Progenitor cell of endocrine pancreas (in vitro differentiated cells): ENCODE measurements at places on chromosomes 12 and 14. TPM values are rescaled to one million over a fixed set of nuclear protein-coding genes. Genes with fewer than 3 reads are reported as not detected.

DNA sequence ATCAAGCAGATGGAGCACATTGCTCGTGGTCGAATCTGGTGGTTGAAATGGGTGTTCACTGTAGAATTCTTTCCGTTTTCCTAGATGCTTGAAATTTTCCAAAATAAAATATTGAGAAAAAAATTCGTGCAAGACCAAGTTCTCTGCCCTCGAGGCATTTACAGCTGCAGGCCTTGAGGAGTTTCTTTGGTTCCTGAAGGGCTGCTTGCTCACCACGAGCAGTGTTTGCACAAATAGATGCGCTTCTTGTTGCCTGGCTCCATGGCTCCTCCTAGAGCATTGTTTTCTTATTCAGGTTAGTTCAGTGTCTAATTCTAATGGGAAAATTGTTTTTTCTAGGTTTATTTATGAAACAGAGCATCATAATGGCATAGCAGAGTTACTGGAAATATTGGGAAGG is 74.5 kb upstream of the DYNC1H1 start:
- no peaks in the 10 kb centered on the region for H3K4me1 ChIP-seq
- DNase-seq, result no peak

- H3K4me3 ChIP-seq, result no peak overlapping the region
- no peak for DNase-seq
- no peaks in the 10 kb centered on the region for H3K4me1 ChIP-seq
Observed at GRCh38 chr12:1930803-1931597, 12.5 kb upstream of the CACNA2D4 start.

GRCh38 chr14:56878766-56879165 is 68.5 kb upstream of the OTX2 start:
- H3K36me3 ChIP-seq, result no peaks in the 10 kb centered on the region
- H3K4me3 ChIP-seq, result no peak overlapping the region
- peaks cover 24% of the 10 kb centered on the region for H3K27me3 ChIP-seq
- no peaks in the 10 kb centered on the region for H3K4me1 ChIP-seq
- no peak for DNase-seq

GRCh38 chr12:132196038-132196872 is 52.0 kb downstream of the NOC4L start:
- no peak for DNase-seq
- no peak overlapping the region for H3K4me3 ChIP-seq
- H3K27me3 ChIP-seq, result peaks cover 51% of the 10 kb centered on the region

- DNase-seq, result no peak
- no peaks in the 10 kb centered on the region for H3K36me3 ChIP-seq
- peaks cover 27% of the 10 kb centered on the region for H3K4me1 ChIP-seq
- no peak overlapping the region for H3K27ac ChIP-seq
Observed at GRCh38 chr14:54623279-54624004, 56.5 kb downstream of the SAMD4A start.

- H3K36me3 ChIP-seq, result no peaks in the 10 kb centered on the region
- no peak overlapping the region for H3K4me3 ChIP-seq
- no peak overlapping the region for H3K27ac ChIP-seq
- H3K27me3 ChIP-seq, result no peaks in the 10 kb centered on the region
- no peaks in the 10 kb centered on the region for H3K4me1 ChIP-seq
Observed at GRCh38 chr14:23865502-23865901, 88.1 kb upstream of the DHRS4 start.

- H3K27me3 ChIP-seq, result peaks cover 48% of the 10 kb centered on the region
- H3K4me1 ChIP-seq, result peaks cover 20% of the 10 kb centered on the region
- no peak overlapping the region for H3K27ac ChIP-seq
- H3K36me3 ChIP-seq, result no peaks in the 10 kb centered on the region
- H3K4me3 ChIP-seq, result no peak overlapping the region
Observed at GRCh38 chr12:30928356-30929244, 2.1 kb downstream of the TSPAN11 start.

- peaks cover 1% of the 10 kb centered on the region for H3K36me3 ChIP-seq
- peaks cover 40% of the 10 kb centered on the region for H3K4me1 ChIP-seq
- H3K27ac ChIP-seq, result no peak overlapping the region
- no peak for DNase-seq
- H3K27me3 ChIP-seq, result peaks cover 5% of the 10 kb centered on the region
Observed at GRCh38 chr12:126558810-126559209, 1493.6 kb downstream of the AACS start.

GRCh38 chr14:89571491-89571890 is 154.5 kb upstream of the FOXN3 start:
- no peaks in the 10 kb centered on the region for H3K27me3 ChIP-seq
- H3K27ac ChIP-seq, result no peak overlapping the region

GRCh38 chr14:75906680-75907280 is 75.0 kb downstream of the TGFB3 start:
- peak; percentile 32 for DNase-seq
- no peak overlapping the region for H3K4me3 ChIP-seq
- H3K36me3 ChIP-seq, result peaks cover 6% of the 10 kb centered on the region
- peaks cover 2% of the 10 kb centered on the region for H3K4me1 ChIP-seq

GRCh38 chr12:10406725-10407124 is 2.8 kb downstream of the KLRC4 start:
- H3K27ac ChIP-seq, result no peak overlapping the region
- H3K4me1 ChIP-seq, result no peaks in the 10 kb centered on the region
- no peak for DNase-seq
- H3K4me3 ChIP-seq, result no peak overlapping the region
- H3K36me3 ChIP-seq, result no peaks in the 10 kb centered on the region
- H3K27me3 ChIP-seq, result no peaks in the 10 kb centered on the region

DNA sequence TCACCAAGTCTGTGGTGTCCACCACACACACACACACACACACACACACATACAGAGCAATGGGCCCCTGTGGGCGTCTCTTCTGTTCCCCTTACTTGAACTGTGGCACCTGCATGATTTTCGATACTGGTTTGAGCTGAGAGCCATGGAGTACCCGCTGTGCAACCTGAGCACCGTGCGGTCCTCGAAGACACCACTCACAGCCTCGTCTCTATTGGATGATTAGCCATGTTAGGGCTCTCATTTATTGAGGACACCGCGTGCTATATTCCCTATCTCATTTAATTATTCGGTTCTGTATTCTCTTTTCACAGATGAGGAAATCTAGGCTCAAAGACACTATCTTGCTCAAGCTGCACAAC is 623 bp upstream of the C14orf132 start:
- no peak overlapping the region for H3K27ac ChIP-seq
- peaks cover 7% of the 10 kb centered on the region for H3K4me1 ChIP-seq
- peaks cover 2% of the 10 kb centered on the region for H3K36me3 ChIP-seq
- peak overlapping the region; percentile 79 for H3K4me3 ChIP-seq
- DNase-seq, result no peak
- peaks cover 28% of the 10 kb centered on the region for H3K27me3 ChIP-seq

DNA sequence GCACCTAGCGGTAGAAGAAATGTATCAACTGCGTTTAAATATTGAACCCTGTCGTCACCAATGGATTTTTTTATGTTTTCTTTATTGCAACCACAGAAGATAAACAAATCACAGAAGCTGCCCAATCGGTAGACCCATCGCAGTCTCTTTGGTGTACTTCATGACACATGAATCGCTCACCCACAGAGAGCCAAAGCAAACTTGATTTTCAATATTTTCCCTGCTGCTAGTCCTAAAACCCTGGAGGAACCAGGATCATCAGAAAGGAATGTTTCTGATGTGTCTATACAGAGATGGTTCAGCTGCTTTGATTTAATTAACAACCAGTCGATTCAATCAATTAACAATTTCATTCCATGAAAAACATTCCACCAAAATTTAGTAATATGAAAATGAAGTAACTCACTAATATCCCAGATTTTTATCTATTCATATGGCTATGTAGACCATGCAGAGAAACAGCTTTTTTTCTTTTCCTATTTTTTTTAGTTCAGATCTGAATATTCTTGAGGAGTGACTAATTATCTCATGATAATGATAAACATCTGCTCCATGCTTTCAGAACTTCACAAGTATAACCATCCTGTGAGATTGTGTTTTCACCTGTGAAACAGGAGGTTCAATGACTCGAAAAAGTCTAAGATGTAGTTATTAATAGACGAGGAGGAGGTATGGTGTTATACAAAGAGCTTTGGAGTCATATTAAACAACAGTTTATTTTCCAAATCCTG is 46.1 kb downstream of the DIO2 start:
- H3K36me3 ChIP-seq, result no peaks in the 10 kb centered on the region
- no peak overlapping the region for H3K27ac ChIP-seq
- no peak for DNase-seq
- no peaks in the 10 kb centered on the region for H3K4me1 ChIP-seq
- H3K27me3 ChIP-seq, result no peaks in the 10 kb centered on the region
- H3K4me3 ChIP-seq, result no peak overlapping the region

- H3K4me1 ChIP-seq, result no peaks in the 10 kb centered on the region
- peaks cover 11% of the 10 kb centered on the region for H3K36me3 ChIP-seq
- no peak overlapping the region for H3K4me3 ChIP-seq
Observed at GRCh38 chr12:111788178-111788654, 21.5 kb downstream of the ALDH2 start.

GRCh38 chr14:23018107-23018506 is 8.2 kb upstream of the C14orf93 start:
- H3K4me1 ChIP-seq, result peaks cover 8% of the 10 kb centered on the region
- H3K4me3 ChIP-seq, result no peak overlapping the region
- H3K27me3 ChIP-seq, result no peaks in the 10 kb centered on the region
- no peak for DNase-seq

DNA sequence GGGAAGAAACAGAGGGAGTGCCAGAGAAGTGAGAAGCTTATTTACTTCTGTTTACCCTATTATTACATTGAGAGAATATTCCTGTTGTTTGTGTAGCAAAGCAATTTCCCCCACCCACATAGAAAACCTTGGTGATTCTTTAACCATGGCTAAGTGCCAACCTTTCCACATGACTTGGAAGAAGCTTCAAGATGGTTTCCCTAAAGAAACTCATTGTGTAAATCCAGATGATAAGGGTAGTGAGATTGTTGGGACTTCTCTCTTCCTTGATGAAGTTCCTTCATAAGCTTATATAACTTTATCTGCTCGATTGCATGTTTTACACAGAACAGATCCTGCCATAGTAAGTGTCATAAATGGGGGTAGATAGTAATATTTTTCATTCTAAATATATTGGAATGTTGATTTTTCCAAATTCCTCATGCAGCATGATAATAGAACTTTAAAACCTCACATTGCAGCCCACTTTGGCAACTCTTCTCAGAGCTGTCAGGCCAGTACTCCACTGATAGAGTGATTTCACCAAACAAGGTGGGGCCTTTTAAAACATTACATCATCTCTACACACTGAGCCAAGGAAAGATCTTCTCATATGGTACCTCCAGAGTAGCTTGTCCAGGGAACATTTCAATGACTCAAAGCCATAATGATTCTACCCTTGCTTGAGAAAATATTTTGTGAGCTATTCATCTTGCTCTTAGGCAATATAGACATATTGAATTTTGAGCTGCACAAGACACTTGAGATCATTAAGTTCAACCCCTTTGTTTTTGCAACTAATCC is 47.8 kb upstream of the KIF21A start:
- DNase-seq, result no peak
- H3K4me1 ChIP-seq, result no peaks in the 10 kb centered on the region
- H3K27ac ChIP-seq, result no peak overlapping the region
- no peaks in the 10 kb centered on the region for H3K36me3 ChIP-seq
- H3K4me3 ChIP-seq, result no peak overlapping the region
- no peaks in the 10 kb centered on the region for H3K27me3 ChIP-seq

GRCh38 chr12:85588221-85588620 is 248.0 kb downstream of the RASSF9 start:
- no peak overlapping the region for H3K4me3 ChIP-seq
- H3K36me3 ChIP-seq, result no peaks in the 10 kb centered on the region
- H3K4me1 ChIP-seq, result peaks cover 5% of the 10 kb centered on the region
- DNase-seq, result no peak

DNA sequence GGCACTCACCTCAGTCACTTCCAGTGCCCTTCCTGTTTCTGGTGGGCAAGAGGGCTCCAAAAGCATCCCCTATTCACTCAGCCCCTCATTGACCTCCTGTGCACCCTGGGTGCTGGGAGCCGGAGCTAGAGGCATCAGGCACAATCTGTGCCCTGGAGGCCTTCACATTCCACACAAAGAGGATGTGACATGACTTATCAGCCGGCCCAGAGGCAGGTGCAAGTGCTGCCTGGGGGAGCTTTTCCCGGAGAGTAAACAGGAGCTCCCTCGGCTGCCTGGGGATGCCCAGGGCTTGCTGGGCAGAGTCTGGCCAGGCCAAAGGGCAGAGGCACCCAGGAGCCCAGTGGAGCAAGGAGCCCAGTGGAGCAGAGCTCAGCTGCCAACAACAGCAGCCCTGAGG is 64.5 kb downstream of the BCL11B start:
- H3K4me3 ChIP-seq, result no peak overlapping the region
- peaks cover 3% of the 10 kb centered on the region for H3K27me3 ChIP-seq
- H3K4me1 ChIP-seq, result no peaks in the 10 kb centered on the region
- DNase-seq, result no peak

- H3K27ac ChIP-seq, result peak overlapping the region; percentile 31
- DNase-seq, result no peak
- no peaks in the 10 kb centered on the region for H3K27me3 ChIP-seq
- peaks cover 23% of the 10 kb centered on the region for H3K4me1 ChIP-seq
Observed at GRCh38 chr12:31574803-31575575, 15.9 kb downstream of the DENND5B start.

GRCh38 chr12:100141998-100142850 is 450 bp downstream of the BLTP3B start:
- no peaks in the 10 kb centered on the region for H3K36me3 ChIP-seq
- peak; percentile 39 for DNase-seq
- H3K4me3 ChIP-seq, result peak overlapping the region; percentile 92
- H3K27ac ChIP-seq, result peak overlapping the region; percentile 100

- H3K27me3 ChIP-seq, result no peaks in the 10 kb centered on the region
- no peak overlapping the region for H3K27ac ChIP-seq
- no peaks in the 10 kb centered on the region for H3K36me3 ChIP-seq
- no peak overlapping the region for H3K4me3 ChIP-seq
Observed at GRCh38 chr12:89234324-89235114, 117.8 kb downstream of the DUSP6 start.

Gene EPYC
- not detected in 2 replicates for total RNA-seq

Gene LHX5
- total RNA-seq, result 0.41 and 0.78 TPM in 2 replicates

Gene CLEC14A
- total RNA-seq, result 0.17 and 0.24 TPM in 2 replicates

Gene PSEN1
- 61.7 and 62.8 TPM in 2 replicates for total RNA-seq

Gene VSIG10
- total RNA-seq, result 31.5 and 33.8 TPM in 2 replicates

Gene ERBB3
- total RNA-seq, result 206 and 221 TPM in 2 replicates

Gene TMTC1
- total RNA-seq, result 18.1 and 19.2 TPM in 2 replicates

Gene BCAT1
- 52.9 and 65.8 TPM in 2 replicates for total RNA-seq
